ENCODE measurements at places on chromosomes 11 and 22.

DNA sequence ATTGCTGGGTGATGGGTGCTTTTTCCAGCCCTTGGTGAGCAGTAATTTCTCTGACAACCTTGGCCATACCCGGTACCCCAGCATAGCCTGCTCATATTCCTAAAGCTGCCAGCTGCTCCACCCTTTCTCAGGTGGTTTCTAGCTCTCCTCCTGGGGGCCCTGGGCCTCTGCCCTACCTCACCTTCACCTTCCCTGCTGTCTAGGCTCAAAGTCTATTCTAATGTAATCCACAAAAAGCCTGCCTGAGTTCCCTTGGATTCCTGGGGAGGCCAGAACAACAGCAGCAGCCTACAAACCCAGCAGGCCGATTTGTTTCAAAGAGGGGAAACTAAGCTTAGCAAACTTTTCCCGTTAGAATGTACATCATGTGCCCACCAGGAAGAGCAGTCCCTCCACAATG lies 117.6 kb downstream of the DSCAML1 start:
- no peak for DNase-seq

DNA sequence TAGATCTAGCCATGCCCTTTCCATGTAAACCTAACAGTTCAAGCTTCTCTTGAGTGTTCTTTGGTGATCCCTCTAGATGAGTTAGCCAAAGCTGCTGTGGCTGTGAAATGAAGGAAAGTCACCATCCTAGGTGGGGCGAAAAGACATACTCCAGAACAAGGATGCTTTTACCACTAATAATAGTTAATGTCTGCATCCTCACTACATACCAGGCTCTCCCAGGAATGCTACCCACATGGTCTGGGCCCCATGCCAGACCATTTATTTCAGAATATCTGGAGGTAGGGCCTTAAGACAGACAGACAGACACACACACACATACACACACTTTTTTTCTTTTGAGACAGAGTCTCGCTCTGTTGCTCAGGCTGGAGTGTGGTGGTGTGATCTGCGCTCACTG lies 14.7 kb downstream of the ABTB2 start:
- no peak for DNase-seq

DNA sequence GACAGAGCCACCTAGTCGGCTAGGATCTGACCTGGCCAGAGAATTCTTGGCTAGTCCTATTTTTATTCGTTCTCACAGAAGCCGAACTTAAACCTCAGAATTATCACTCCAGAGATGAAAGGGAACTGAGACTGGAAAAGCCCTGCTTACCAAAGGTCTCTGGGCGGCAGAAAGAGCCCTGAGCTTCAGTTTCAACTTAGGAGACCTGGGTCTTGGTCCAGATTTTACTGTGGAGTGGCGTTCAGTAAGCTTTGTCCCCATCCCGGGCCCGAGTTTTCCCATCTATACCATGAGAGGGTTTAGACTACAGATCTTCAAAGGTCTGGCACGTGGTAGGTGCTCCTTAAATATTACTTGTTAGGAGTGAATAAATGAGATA lies 516 bp downstream of the NEU3 start:
- no peak for DNase-seq

GRCh38 chr11:115504276-115505158 lies at the start of gene CADM1:
Gene CADM1 (minus strand): TSS chr11:115504415.
- DNase-seq = peak; percentile 55

DNA sequence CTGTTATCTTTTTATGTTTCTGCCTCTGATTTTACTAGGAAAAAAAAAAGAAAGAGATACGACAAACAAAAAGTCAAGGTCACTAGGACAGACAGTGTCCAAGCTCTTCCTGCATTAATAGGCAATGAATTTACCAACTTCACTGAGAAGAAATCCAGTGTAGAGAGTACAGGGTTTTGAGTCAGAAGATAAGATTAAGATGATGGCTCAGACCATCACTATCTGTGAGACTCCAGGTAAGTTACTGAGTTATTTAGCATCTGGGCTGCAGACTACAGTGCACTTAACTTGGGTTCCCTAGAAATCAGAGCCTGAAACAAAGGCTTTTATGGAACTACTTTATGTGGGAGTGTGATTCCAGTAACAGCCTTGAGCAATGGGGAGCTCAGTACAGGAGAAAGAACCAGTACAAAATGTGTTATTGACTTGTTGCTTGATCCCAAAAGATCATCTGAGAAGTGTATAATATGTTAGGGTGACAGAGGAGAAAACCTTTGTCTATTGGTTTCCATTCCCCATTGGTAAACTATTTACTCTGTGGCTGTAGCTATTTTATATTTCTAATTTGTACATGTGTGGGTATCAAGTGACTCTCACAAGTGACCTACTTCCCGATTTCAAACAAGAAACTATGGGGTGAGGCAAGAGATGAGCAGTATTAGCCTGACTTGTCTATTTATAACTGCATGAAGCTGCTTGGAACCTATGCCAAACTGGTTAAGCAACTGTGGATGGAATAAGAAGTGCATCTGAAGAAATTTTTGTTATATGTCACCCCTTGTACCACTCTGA lies 395.8 kb downstream of the RAB38 start:
- DNase-seq = no peak

GRCh38 chr11:57703341-57703740 lies 8.7 kb downstream of the MED19 start:
- DNase-seq = no peak

DNA sequence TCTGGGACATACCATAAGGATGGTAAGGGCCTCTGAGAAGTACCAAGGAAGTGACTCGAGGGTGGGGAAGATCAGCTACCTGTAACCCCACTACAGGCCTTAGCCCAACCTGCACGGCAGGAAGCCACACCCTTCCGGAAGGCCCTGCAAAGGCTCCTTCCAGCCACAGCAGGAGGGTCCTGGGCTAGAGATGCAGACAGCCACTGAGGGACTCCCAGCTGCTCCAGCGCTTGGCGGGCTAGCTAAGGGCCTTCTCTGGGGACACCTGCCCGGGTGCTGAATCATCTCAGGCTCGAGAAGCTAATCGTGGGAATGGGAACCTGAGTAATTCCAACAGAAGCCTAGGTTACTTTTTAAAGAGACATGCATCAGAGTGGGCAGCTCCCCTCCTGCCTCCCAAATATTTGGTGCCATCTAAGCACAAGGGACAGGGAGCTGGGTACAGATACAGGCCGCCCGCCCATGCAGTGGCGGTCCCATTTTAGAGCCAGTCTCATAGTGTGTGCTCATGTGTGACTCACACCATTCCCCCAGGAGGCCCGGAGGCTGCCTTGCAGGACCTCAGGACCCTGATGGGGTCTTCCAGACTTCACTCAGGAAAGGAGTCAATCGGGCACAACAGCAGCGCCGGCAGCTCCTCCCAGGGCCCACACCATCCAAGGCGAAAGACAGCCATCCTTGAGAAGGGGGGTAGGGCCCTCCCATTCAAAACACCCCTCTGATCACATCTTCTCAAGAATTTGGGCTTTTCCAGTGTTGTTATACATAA lies 8.0 kb downstream of the MYH9 start:
- DNase-seq = peak; percentile 34

DNA sequence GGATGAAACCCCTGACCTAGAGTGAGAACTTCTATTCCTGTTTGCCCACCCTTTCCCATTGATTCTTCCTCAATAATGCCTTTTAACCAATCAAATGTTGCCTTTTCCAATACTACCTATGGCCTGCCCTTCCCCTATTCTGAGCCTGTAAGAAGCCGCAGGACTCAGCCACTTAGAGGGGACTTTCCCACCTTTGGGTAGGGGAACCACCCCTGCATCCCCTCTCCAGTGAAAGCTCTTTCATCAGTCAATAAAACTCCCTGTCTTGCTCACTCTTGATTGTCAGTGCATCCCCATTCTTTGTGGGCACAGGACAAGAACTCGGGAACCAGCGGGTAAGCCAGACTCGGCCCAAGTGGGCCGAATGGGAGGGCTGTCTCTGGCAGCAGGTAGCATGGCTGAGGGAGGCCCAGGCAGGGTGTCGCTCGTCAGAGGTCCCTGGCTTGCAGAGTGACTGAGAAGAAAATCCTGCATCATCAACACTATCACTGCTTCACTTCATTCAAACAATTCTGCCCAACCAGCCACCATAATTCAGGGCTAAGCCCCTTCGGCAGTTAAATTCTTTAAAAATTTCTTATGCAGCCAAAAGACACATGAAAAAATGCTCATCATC lies 30.4 kb downstream of the LDHAL6A start:
- no peak for DNase-seq

- DNase-seq = no peak
These were observed 125.9 kb upstream of the B3GAT1 start for GRCh38 chr11:134537941-134538340.

DNA sequence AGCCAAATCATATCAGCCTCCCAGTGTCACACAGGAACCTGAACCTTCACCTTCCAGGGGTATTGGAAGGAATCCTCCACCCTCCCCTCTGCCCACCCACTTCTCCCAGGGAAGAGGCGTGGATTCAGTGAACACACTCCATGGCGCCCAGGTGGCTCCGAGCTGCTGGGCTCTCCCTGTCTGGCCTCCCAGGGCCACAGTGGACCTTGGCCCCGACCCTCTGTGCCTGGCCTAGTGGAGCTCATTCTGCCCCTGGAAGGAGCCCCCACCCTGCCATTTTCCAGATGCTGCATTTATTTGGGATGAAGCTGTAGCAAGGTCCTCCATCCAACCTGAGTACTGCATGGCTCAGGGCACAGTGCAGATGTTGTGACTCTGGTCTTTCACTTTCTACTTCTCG lies 1340.1 kb downstream of the TBC1D22A start:
- DNase-seq = no peak

DNA sequence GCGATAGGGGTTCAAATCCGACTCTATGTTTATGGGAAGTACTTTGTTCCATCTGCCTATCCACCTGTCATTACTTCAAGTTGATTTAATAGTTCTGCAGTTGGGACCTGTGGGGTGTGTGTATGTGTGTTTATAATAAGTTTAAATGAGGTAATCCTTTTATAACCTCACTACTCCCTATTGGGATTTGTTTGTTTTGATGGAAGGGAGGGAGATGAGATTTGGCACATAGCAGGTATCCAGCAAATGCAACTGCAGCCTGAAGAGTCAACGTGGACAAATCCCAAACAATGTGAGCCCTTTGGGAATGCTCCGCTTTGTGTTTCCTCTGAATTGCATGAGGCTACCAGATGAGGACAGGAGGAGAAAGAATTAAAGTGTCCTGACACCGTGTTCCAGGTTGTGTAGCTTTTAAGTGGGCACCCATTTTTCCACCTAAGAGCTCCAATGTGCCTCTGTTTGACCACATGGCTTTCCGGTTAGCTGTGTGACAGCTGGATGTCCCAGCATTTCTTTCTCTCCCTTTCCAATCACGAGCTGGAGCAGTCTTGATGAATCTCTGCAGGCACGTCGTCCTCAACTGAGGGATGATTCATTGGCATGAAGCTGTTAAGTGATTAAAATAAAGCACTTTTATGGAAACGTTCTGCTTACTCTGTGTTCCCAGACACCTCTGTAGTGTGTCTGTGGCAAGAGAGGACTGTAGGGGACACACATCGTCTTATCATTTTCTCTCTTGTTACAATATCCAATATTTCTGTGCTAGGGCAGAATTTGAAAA lies 610.7 kb downstream of the NTM start:
- no peak for DNase-seq

GRCh38 chr22:26334232-26334631 lies 94.8 kb upstream of the ASPHD2 start:
- DNase-seq = no peak

GRCh38 chr11:66958956-66959274 lies 732 bp upstream of the PC start:
- DNase-seq = no peak

GRCh38 chr22:22764085-22764484 lies 119.7 kb downstream of the GGTLC2 start:
- DNase-seq = no peak

DNA sequence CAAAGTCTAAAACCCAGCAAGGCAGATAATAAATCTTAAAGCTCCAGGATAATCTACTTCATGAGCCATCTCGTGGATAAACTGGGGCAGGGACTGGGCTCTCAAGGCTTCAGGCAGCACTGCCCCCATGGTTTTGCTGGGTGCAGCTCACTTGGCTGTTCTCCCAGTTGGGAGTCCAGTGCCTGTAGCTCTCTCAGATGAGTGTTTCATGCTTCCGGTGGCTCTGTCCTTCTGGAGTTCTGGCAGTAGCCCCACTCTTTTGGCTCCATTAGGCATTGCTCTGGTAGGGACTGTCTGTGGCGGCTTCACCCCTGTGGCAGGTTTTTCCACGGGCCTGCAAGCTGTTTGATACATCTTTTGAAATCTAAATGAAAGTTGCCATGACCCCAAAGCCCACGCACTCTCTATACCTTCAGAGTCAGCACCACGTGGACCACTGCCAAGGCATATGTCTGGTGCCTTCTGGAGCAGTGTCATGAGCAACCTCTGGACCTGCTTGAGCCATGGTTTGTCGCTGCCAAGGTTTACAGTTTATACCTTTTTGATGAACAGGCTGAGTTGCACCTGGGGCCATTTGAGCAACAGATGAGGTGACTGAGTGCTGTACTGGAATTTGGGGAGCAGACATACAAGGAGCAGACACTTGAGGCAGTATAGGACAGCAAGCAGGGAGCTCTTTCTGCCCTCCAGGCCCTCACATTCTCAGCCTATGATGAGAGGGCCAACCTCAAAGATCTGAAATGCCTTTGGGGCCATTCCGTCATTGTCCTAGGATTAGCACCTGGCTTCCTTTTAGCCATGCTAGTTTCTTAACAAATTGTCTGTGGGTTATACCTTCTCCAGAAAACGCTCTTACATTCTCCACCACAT lies 48.6 kb downstream of the MTNR1B start:
- DNase-seq = no peak

GRCh38 chr11:96167787-96168186 lies 175.2 kb downstream of the MAML2 start:
- DNase-seq = no peak

- DNase-seq = no peak
These were observed 111.7 kb downstream of the TEAD1 start for GRCh38 chr11:12785901-12786300.

DNA sequence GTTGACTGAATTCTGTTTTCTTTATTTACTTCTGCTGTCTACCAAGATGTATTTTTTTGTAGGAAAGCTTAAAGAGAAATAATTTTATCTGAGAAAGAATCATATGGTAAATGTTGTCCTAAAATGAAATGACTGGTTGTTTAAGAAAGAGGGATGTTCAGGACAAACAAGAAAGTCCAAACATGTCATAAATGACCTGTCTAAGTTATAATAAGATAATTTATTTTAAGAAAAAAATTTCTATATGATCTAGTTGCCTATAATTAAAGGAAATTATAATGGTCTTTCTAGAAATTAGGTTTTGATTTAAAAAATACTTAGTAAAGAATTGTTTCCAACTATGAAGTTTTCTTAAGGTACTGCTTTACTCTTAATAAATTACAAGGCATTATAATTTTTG lies 10.5 kb downstream of the SCGB2A2 start:
- DNase-seq = no peak

- DNase-seq = no peak
These were observed 332.0 kb downstream of the TENM4 start for GRCh38 chr11:79108851-79109250.

GRCh38 chr11:16804104-16804947 lies 65.9 kb downstream of the C11orf58 start:
- DNase-seq = no peak

- DNase-seq = no peak
These were observed 16.7 kb downstream of the DDX25 start for GRCh38 chr11:125921042-125921441.

GRCh38 chr11:59200423-59200746 lies 12.3 kb downstream of the MPEG1 start:
- no peak for DNase-seq

GRCh38 chr22:44575381-44576268 lies 77.6 kb upstream of the RTL6 start:
- DNase-seq = no peak

Measured in activated T-helper 1 cell treated with anti-CD3 and anti-CD28 coated beads, Interleukin-2, amount 50 U/mL, for 16 hours (primary cell).